ENCODE measurements at places on chromosomes 3 and 15. TPM values are rescaled to one million over a fixed set of nuclear protein-coding genes. Genes with fewer than 3 reads are reported as not detected.
A peak's percentile ranks its signal among the peaks of the same experiment; 100 is the strongest.

GRCh38 chr3:12351145-12351544 is 62.3 kb downstream of the PPARG start:
- no peak for DNase-seq

DNA sequence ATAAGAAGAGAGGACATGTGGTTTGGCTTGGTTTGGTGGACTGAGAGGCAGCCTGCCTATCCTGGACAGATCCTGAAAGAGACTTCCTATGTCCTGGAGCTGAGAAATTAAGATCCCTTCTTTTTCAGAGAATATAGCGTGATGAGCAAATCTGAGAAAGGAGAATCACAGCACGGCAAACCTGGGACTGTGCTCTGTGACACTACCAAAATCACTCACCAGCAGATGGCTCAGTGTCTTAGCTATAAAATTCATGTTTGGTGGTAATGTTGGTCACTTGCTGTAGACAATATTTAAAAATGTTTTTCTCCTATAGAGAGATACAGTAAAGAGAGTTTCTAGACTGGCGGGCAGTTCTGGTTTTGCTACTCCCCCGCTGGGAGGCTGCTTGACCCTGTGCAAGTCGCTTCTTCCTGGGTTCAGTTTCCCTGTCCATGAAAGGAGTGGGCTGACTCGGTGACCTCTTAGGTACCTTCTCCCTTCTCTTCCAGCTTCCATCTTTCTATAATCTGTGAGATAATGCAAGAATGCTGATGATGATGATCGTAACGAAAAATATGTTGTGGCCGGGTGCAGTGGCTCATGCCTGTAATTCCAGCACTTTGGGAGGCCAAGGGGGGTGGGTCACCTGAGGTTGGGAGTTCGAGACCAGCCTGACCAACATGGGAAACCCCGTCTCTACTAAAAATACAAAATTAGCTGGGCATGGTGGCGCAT is 7.6 kb upstream of the HES1 start:
- no peak for DNase-seq

Gene GYG1
- polyA plus RNA-seq: 64.2 TPM

Gene STAC
- polyA plus RNA-seq: 54.1 TPM

Gene NXPE3
- polyA plus RNA-seq: 18.6 TPM

Gene SYNPR
- not detected for polyA plus RNA-seq

Gene CNTN4
- polyA plus RNA-seq: 4.0 TPM

DNA sequence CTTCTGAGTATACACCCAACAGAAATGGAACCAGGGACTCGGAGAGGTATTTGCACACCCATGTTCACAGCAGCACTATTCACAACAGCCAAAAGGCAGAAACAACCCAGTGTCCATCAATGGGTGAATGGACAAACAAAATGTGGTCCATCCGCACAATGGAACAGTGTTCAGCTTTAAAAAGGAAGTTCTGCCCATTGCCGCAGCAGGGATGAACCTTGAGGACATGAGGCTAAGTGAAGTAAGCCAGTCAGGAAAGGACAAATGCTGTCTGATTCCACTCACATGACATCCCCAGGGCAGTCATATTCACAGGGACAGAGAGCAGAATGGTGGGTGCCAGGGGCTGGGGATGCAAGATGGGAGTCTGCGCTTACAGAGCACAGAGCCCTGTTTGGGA is 7.5 kb downstream of the IQSEC1 start:
- no peak for DNase-seq

GRCh38 chr3:81485444-81485865 is 276.0 kb downstream of the GBE1 start:
- peak; percentile 94 for DNase-seq

- DNase-seq: peak; percentile 55
Measured at GRCh38 chr3:25099666-25100065, 328.4 kb upstream of the RARB start.

- no peak for DNase-seq
Measured at GRCh38 chr3:77885381-77885780, 845.5 kb downstream of the ROBO2 start.

DNA sequence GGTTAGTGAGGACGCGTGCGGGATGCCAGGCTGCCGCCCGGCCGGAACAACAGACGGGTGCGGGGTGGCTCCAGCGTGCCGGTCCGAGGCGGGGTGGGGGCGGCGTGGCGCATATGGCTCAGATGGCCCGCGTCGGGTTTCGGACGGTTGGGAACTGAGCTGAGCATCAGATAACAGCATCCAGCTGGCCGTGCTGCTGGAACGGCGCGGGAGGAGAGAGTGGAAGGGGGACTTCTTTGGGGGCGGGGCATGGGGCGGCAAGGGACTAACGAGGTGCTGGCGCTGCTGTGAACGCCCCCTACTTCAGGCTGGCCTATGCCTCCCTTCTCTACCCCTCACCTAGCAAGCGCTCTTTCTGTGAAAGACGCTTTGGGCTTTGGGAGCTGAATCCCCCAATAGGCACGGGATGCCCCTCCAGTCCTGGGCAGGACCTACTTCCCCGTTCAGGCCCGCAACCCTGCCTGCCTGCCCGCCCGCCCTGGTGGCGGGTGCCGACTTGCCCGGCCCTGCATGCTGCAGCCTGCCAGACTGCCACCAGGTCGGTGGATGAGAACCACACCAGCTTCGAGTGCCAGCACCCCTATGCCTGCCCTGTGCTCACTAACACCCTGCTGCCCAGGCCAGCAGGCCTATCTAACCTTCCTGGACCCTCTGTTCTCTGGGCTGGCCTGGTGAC is 542 bp downstream of the INKA1 start:
- peak; percentile 85 for DNase-seq

Gene CLSTN2
- 3.8 TPM for polyA plus RNA-seq

- no peak for DNase-seq
Measured at GRCh38 chr3:157531771-157532170, 28.6 kb upstream of the VEPH1 start.

DNA sequence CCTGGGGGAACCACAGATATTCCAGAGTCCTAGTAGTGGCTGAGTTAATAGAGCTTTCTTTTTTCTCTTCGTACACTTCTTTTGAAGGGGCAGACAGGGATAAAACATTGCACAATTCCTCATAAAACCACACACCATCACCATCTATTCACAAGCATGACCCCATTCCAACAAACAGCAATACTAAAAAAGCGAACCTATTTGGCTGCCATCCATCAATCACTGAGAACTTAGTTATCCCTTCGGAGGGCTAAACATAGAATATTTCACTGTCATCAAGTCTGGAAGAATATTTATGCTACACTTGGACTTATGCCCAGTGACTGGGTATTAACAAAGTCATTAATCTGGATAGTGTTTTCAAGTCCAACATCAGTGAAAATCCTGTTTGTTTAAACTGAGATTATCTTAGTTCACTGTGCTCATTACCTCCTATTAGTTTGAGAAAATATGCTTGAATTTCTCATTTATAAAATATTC is 80.3 kb upstream of the PRTG start:
- DNase-seq: peak; percentile 71

DNA sequence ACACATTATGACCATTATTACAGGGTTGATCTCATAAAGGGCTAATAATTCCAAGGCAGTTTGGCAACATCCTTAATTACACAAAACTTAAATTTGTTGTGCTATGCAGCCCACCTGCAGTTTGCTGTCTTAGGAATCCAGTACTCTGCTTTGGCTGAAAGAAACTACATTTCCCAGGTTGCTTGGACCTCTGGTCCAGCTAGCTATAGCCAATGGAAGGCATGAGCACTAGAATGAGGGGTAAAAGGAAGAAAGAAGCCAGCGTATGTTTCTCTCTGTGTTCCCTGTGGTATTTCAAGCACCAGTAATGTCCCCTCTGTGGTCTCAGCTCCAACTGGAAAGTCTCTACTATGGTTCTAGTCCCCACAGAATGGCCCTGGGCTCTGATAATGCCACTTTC is 84.3 kb upstream of the TSC22D2 start:
- DNase-seq: no peak

DNA sequence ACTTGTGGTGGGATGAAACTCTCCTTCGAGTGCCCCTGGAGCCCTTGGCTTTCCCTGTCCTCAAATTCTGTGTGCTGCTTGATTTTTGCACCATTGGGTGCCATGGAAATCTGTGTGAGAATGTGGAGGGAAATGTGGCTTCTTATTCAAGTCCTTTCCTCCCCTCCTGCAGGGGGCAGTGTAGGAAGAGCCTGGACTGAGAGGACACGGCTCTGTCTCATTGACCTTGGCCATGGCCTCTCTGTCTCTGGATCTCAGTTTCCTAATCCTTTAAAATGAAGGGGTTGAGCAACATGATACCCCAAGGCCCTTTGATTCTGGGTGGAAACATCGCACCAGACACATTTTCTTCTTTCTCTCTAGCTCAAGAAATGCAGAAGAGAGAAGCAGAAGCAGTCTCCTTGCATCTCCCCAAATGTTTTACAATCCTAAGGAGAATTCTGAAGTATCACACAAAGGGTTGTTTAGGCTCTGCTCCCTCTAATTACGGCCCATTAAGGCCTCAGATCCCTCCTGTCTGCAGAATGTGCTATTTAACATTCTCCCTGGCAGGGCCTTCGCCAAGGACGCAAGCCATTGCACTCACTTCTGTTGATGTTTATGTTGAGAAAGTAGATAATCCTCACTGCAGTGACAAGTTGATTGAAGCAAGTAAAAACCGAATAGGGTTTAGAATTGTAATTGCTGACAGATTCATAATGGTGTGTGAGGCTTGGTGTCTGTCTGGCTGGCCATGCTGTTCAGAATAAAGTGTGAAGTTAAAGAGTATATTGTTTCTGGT is 169.1 kb downstream of the TPRG1 start:
- DNase-seq: no peak

Measured in muscle of leg (tissue), 16 donors.